ENCODE measurements at places on chromosomes 13 and 19. TPM values are rescaled to one million over a fixed set of nuclear protein-coding genes. Genes with fewer than 3 reads are reported as not detected.

DNA sequence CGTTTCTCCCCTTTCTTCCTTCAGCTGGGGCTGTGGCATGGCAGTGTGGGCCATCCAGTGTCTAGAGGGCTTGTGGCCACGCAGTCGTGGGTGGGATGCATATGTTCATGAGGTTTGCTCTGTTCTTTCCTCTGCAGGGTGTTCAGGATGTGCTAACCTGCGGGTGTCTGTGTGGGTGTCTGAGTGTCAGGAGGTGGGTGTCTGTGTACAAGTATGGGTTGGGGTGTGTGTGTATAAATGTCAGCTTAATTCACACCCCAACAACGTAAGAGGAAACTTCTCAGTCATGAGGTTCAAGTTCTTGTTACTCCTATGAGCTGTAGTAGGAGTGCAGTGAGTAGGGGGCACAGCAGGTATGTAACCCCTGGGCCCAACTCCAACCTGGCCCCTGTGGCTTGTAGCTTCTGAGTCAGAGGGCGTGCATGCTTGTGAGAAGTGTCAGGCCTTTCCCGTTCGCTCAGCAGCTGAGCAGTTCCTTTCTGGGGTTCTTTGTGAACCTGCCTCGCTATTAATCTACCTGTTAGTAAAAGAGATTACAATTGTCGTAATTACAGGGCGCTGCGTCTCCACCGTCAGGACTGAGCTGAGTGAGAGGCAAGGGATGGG is 49.1 kb downstream of the NFIX start:
- no peak for DNase-seq

GRCh38 chr13:27442071-27442647 is 8.2 kb downstream of the MTIF3 start:
- no peak for DNase-seq

GRCh38 chr13:29140277-29140676 is 320.1 kb downstream of the MTUS2 start:
- no peak for DNase-seq

GRCh38 chr19:49976496-49976895 is 15.5 kb upstream of the SIGLEC11 start:
- DNase-seq, result peak; percentile 28

DNA sequence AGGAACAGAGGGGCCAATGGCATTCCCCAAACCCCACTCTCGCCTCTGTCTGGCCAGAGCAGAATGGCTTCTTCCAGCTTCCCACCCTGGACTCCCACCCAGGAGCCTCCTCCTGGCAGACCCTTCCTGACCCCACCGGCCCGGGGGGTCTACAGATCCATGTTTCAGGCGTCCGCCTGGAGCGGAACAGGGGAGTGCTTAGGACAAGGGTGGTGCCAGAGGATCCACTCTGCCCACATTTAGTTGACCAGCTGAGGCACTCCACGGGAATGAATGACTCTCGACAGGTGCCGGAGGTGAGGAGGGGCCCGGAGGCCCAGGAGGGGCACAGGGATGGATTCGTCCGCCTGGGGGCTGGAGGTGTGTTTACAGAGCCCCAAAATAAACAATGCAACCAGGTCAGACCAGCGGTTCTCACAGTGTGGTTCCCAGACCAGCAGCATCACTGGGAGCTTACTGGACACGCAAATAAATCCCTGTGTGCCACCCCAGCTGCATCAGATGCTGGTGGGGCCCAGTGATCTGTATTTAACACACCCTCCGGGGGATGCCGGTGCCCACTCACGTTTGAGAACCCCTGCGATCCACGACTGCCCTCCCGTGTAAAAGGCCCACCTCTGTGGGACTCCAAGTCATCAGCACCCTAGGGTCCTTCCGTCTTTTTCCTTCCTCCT is 15.1 kb upstream of the NCCRP1 start:
- no peak for DNase-seq

GRCh38 chr13:93976528-93976927 is 503.0 kb downstream of the DCT start:
- DNase-seq, result no peak

- no peak for DNase-seq
Measured at GRCh38 chr19:18157465-18158063, 4.6 kb downstream of the PIK3R2 start.

DNA sequence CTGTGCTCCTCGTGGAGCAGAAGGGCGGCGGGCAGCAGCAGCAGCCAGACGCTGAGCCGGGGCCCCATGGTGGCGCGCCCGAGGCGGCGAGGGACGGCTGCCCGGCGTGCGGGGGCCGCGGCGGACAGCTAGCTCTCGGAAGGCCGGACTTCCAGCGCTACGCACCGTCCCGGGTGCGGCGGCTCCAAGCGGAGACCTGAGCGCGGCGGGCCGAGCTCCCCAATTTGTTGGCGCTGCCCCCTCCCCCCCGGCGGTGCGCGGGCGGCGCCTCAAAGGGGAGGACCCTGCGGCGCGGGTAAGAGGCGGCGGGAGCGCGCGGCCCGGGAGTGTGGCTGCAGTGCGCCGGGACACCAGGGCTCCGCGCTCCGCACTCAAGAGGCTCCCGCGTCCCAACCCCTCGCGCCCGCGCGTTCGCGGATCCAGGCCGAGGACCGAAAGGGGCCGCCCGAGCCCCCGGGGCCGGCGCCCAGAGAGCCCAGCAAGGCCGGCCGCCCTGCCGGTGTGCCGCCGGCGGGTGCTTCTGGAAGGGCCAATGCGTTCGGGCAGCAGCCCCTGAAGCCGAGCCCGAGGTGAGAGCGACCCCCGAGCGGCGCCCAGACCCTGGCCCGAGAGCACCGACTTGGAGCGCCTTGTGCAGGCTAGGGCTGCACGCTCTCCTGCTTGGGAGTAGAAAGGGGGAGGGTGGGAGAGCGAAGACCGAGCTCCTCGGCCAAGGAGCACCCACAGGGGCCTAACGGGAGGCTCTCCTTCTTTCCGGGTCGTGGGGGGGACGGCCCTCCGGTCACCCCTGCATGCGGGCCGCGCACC is at the start of the genes COL4A1 and COL4A2:
Gene COL4A1 (minus strand): TSS at position 198 of the 807 bp plus-strand sequence. CDS start 130 bp downstream, at position 68.
Gene COL4A2 (plus strand): TSS at position 325 of the 807 bp plus-strand sequence. CDS start 620 bp downstream, outside the sequence.
- DNase-seq, result peak; percentile 83

The TSHZ3 gene
- 6.7 TPM for polyA plus RNA-seq

GRCh38 chr19:56085571-56086275 is 35.4 kb downstream of the ZNF787 start:
- DNase-seq, result no peak

DNA sequence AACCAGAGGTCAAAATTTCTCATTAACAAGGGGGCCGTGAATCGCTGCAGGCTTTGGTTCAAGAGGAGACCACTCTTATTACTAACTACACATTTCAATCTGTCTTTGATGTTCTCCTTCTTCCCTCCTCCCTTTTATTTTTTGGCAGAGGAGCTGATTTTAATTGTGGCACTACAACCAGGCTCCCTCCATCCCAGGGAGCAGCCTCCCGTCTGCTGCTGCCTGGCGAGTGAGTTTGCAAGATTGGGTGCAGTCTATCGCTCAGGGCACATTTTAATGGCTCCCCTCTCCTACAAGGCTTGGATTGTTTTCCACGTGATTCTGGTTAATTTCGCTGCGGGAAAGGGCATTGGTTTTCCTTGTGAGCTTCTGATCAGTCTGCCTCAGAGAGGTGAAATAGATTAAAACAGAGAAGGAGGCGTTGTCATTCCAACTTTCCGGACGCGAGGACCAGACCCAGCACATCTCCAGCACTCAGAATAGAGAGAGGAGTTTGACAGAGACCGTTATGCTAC is 81.4 kb downstream of the KCTD15 start:
- no peak for DNase-seq

- DNase-seq, result no peak
Measured at GRCh38 chr19:49574206-49574755, 6.1 kb downstream of the NOSIP start.

GRCh38 chr13:39590466-39591036 is 12.4 kb downstream of the LHFPL6 start:
- no peak for DNase-seq

- no peak for DNase-seq
Measured at GRCh38 chr13:68099631-68100030, 869.5 kb upstream of the PCDH9 start.

DNA sequence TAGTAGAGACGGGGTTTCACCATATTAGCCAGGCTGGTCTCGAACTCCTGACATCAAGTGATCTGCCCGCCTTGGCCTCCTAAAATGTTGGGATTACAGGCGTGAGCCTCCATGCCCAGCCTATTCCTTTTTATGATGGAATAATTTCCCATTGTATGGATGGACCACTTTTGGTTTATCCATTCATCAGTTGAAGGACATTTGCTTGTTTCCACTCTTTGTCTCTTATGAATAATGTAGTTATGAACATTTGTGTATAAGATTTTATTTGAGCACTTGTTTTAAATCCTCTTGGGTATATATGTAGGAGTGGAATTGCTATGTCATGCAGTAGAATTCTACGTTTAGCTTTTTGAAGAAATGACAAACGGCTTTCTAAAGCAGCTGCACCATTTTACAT is 23.3 kb downstream of the FBXO27 start:
- no peak for DNase-seq

The ZNF439 gene
- polyA plus RNA-seq, result 0.17 TPM

DNA sequence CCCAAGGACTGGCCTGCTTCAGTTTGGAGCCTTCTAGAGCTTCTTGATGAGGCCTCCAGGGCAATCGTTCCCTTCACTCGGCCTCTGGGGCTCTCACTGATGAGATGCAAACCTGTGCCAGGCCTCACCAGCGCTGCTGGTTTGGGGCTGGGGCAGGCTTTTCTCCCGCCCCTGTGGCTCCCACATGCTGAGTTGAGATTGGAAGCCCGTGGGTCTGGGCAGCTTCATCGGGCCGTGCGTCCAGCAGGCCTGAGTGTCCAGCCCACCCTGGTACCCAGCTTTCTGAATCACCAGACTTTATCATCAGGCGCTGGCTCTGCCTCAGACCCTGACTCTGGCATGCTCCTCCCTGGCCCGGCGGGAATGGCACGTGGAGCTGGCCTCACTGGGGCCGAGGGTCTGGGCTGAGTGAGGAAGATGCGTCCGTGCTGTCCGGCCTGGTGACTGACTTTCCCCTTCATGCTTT is 4.3 kb downstream of the CALM3 start:
- no peak for DNase-seq

DNA sequence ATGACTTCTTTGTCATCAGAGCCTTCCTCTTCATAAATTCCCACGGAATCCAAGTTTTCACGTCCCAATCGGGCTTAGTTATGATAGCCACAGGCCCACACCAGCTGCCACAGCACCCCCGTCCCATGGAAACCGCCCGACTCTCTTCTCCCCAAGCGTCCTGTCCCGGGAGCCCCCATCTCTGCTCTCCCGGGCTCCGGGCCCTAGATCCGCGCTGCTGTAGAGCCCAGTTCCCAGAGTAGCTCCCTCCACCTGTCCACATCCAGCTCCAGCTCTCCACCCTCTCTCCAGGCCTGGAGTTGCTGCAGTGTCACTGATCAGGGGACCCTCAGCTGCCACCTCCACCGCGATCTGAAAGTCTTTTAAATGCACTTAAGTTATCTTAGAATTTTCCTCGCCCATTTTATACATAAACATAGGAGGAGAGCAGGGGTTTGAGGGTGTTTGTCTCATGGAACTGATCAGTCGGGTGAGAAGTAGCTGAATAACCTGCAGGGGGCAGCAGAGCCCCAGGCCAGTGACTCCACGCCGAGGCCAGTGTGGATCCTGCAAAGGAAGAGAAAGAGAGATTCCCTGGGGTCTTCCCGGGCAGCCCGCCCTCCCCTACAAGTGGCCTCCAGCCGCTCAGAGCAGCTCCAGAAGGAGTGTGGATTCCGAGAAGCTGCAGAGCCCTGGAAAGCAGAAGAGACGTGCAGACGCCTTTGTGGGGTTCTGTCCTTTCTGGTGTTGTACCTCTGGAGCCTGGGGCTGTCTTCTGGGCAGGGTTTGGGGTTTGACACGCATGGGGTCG is 1.1 kb upstream of the ZNF763 start:
- peak; percentile 84 for DNase-seq

The ZNF550 gene
- 5.0 TPM for polyA plus RNA-seq

GRCh38 chr13:60787083-60787482 is 390.1 kb downstream of the TDRD3 start:
- no peak for DNase-seq

The KLK6 gene
- not detected for polyA plus RNA-seq

The ADGRL1 gene
- 1.1 TPM for polyA plus RNA-seq

DNA sequence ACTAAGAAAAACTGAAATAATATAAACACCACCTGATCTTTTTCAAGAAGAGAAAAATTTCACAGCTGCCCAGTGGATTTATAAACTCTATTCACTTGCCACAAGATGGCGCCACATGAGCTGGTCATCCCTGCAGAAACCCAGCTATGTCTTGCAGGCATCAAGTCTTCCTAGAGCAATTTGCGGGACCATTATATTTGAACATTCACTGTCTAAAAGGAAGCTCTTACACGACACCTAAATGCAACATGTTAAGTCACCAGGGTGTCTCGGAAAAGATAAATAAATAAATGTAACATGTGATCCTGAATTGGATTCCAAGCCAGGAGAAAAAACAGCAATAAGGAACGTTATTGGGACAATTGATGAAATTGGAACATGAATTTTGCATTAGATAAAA is 20.3 kb upstream of the AKT2 start:
- peak; percentile 86 for DNase-seq

The LHB gene
- 0.32 TPM for polyA plus RNA-seq

DNA sequence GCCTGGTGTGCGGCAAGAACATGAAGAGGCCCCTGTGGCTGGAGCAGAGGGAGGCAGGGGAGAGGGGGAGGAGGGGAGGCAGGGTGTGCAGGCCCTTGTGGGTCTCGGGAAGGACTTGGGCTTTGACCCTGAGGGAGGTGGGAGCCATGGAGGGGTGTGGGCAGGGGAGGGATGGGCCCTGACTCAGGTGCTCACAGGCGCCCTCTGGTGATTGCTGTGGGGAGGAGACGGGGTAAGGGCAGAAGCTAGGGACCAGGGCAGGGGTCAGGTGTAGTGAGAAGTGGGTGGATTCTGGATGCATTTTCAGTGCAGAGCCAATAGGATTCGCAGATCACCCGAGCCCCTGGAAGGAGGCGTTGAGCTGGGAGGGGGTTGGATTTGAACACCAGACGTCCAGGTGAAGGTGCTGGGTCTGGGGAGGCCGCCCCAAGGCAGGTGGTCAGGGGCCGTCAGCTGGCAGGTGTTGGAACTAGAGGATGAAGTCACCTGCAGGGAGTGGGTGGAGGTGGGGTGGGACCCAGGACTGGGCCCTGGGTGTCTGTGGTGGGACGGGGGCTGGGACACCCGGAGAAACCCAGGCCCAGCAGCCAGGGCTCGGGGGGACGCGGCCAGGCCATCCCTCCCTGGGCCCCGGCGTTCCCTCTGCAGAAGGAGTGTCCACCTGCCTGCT is 185.4 kb downstream of the KDM4B start:
- no peak for DNase-seq

DNA sequence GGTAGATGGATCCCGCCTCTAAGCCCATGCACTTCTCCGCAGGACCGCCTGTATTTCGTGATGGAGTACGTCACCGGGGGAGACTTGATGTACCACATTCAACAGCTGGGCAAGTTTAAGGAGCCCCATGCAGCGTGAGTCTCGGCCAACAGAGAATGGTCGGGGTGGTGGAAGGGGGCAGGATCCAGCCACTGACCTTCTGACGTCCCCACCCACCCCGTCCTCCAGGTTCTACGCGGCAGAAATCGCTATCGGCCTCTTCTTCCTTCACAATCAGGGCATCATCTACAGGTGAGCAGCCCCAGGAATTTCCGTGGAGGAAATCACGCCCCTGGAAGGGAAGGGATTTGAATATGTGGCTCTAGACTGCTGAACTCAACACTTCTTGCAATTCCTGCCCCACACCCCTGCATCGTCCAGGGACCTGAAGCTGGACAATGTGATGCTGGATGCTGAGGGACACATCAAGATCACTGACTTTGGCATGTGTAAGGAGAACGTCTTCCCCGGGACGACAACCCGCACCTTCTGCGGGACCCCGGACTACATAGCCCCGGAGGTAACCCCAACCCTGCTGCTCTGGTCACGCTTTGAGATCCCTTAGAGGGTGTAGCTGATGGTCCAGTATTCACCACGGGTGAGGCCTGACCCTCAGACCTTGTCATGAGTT is 8.8 kb upstream of the CACNG7 start:
- no peak for DNase-seq

All from psoas muscle (tissue), 8 donors.